ENCODE measurements at places on chromosomes 12 and 14.

GRCh38 chr12:23888396-23889068, 60.9 kb downstream of the SOX5 start:
- no peak for DNase-seq

DNA sequence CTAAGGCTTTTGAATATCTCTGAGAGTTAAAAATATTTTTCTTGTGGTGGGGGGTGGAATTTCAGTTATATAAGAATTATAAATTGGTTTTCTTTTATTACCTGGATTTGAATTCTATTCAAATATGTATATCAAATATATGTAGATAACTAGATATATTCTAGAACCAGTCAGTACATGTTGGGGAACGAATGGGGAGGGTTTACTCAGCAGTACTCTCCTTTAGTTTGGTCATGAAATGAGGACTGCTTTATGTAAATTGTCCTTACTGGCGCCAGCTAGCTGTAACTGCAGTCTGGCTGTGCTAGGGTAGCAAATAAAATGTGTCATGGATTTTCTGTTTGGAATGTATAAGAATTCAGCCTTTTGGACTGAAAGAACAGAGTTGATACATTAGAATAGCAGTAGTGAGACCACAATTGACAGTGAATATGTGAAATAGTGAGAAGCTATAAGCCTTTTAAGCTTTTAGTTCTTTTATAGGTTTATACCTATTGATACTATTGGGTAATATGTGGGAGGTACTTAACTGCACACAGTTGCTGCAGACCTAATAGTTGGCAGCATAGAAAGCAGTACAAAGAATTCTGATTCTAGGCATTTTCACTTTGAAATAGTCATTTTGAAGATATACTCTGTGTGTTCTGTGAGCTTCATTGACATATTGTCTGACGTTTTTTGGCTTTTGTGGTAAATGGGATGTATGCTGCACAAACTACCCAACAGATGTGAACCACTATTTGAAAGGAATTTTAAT, 29.0 kb downstream of the ATF7IP start:
- no peak for DNase-seq

DNA sequence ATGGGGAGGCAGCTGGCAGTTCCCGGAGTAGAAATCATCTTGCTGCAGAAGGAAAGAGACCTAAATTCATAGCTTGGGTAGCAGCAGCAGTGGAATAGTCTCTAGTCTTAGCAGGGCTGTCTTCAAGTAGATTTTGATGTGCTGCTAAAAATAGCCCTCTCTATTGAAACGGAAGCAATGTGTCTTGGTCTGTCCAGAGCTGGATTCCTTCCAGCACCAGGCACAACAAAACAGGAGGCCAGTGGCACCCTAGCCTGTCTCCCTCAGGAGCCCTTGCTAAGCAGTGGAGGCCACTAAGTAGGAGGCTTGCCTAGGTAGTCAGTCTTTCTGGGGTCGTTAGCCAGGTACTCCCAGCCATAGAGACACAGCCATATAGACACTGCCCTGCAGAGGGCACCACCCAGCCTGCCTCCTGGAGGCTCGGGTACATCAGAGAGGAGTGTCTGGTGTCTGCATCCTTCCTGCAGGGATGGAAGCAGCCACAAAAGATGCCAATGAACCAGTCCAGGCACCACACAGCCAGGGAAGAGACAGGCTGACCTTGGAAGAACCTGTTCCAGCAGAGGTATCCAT, 97.5 kb downstream of the CRACR2A start:
- DNase-seq: no peak

GRCh38 chr12:124636138-124636978, 68.9 kb upstream of the NCOR2 start:
- peak; percentile 79 for DNase-seq

DNA sequence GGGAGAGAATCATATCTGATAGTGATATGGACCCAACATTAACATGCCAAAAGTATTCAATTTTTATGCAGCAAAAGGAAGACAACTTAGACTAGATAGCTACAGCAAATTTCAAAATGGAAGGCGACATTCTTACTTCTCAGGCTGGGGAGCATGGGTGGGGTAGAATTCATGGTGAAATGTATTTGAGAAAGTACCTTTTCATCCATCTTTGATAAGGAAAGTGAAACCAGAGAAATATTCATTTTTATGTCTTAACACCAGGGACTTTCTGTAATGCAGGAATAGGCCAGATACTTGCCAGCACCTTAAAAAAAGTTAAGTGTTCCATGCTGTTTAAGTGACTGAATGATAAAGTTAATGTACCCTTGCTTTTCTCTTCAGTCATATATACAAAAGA, 13.4 kb downstream of the BTG1 start:
- no peak for DNase-seq

GRCh38 chr14:102138961-102139285, 774 bp upstream of the WDR20 start:
- DNase-seq: no peak

DNA sequence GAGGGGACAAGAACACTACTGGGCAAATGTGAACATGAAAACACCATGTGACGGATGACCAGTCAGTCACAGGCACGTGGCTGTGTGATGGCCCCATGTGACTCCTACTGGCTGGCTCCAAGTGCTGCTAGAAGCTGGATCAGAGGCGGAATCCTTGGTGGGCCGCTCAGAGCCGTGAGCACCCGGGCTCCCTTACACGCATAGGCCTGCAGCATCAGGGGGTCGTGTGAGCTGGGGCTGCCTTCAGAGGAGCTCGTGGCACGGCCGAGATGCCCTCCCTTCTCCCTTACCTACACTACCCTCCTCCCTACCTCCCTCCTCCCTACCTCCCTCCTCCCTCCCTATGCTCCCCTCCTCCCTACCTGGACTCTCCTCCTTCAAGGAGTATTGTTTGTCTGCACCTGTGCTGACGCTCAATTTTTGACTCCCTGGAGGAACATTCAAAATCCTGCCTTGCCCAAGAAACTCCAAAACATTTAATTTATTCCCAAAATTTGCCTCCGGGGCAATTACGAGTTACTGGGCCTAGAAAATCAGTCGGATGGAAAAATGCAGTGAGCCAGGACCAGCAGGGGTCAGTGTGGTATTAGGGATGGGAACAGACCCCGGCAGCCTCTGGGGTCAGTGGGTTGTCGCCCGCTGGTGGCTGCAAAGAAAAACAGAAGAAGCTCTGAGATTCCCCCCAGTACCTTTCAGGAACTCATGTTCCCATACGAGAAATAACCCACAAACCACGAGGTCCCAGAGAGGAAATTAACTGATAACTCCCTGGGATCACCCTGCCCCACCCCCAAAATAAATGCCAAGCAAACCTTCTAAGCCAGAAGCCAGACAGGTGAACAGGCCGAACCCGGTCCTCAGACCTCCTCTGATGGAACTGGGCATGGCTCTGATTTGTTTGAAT, 61.3 kb downstream of the C14orf132 start:
- DNase-seq: peak; percentile 38
